Cardiac muscle cell (in vitro differentiated cells and primary cell): ENCODE measurements at places on chromosomes 2 and 18. TPM values are rescaled to one million over a fixed set of nuclear protein-coding genes. Genes with fewer than 3 reads are reported as not detected.

Gene COLEC12
- 57.5 and 61.1 TPM in 2 replicates for total RNA-seq

Gene GREB1L
- total RNA-seq, result 5.2 and 7.8 TPM in 2 replicates

Gene SLC4A3
- 38.8 and 39.8 TPM in 2 replicates for total RNA-seq

Gene ZNF514
- 15.3 and 21.7 TPM in 2 replicates for total RNA-seq

Gene ADAM23
- total RNA-seq, result 9.3 and 11.3 TPM in 2 replicates

Gene TUBA4A
- total RNA-seq, result 1.6 and 2.6 TPM in 2 replicates

Gene DPP4
- not detected in 2 replicates for total RNA-seq

Gene RUFY4
- total RNA-seq, result not detected in 2 replicates
